ENCODE measurements at places on chromosomes 6 and 20.
A peak's percentile ranks its signal among the peaks of the same experiment; 100 is the strongest.

DNA sequence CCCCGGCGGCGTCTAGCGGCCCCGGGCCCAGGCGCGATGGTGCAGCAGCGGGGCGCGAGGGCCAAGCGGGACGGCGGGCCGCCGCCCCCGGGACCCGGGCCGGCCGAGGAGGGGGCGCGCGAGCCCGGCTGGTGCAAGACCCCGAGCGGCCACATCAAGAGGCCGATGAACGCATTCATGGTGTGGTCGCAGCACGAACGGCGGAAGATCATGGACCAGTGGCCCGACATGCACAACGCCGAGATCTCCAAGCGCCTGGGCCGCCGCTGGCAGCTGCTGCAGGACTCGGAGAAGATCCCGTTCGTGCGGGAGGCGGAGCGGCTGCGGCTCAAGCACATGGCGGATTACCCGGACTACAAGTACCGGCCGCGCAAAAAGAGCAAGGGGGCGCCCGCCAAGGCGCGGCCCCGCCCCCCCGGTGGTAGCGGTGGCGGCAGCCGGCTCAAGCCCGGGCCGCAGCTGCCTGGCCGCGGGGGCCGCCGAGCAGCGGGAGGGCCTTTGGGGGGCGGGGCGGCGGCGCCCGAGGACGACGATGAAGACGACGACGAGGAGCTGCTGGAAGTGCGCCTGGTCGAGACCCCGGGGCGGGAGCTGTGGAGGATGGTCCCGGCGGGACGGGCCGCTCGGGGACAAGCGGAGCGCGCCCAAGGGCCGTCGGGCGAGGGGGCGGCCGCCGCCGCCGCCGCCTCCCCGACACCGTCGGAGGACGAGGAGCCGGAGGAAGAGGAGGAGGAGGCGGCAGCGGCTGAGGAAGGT, 715 bp downstream of the SOX12 start:
- peak; percentile 69 for DNase-seq

- DNase-seq: no peak
Measured at GRCh38 chr20:50308513-50309279, 118.1 kb downstream of the CEBPB start.

GRCh38 chr6:26494117-26494516, 6.0 kb upstream of the BTN1A1 start:
- DNase-seq: no peak

DNA sequence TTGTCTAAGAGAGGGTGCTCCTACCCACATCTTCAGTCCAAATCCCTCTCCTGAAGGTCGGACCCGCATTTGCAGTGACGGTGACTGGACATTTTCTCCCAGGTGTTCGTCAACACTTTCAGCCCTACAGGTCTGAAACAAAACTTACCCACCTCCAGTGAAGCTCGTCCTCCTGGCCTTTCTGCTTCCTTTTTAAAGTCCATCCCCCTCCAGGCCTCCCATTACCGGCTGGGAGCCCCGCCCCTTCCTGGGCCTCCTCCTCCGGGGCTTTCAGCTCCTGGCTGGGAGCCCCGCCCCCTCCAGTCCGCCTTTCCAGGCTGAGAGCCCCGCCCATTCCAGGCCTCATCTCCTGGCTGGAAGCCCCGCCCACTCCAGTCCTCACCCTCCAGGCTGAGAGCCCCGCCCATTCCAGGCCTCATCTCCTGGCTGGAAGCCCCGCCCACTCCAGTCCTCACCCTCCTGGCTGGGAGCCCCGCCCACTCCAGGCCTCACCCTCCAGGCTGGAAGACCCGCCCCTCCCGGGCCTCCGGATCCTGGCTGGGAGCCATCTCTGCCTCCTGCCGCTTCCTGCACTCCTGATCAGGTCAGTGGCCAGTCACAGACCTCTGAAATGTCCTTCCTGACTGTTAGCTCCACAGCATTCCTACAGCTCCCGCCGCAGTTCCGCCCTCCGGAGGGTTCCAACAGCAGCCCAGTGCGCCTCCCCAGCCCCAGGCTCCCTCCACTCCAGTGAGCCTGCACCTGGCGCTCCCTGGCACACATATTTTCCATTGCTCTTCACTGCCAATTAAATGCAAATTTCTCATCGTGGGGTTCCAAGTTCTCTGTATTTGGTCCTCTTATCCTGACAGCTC, 98.5 kb downstream of the LY86 start:
- peak; percentile 96 for DNase-seq

DNA sequence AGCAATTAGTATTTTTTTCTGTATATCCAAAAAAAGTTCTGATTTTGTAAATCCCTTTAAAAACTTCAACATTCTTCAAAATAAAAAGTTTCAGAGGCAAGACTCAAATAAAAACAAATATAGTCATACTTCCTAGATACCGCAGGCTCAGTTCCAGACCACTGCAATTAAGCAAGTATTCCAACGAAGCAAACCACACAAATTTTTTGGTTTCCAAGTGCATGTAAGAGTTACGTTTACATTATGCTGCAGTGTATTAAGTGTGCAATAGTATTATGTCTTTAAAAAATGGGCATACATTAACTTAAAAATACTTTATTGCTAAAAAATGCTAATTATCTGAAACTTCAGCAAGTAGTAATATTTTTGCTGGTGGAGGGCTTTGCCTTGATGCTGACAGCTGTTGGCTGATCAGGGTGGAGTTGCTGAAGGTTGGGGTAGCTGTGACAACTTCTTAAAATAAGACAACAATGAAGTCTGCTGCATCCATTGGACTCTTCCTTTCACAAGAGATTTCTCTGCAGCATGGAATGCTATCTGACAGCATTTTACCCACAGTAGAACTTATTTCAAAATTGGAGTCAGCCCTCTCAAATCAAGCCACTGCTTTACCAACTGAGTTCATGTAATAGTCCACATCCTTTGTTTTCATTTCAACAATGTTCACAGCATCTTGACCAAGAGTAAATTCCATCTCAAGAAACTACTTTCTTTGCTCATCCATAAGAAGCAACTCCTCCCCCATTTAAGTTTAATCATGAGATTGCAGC, 46.0 kb downstream of the PHIP start:
- DNase-seq: no peak

DNA sequence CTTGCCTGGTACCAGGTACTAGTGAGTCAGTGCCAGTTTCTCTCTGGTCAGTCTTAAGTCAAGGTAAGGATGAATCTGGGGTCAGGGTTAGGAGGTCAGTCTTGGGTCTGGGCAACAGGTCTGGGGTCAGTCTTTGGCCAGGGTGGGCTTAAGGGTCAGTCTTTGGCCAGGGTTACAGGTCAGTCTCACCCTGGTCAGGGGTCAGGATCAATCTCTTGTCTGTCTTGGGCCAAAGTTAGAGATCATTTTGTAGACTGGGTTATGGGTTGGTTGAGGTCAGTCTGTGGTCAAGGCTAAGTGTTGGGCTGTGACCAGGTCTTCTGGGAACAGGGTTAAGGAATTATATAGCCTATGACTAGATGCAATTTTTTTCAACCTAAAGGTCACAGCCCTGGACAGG, 12.8 kb upstream of the CAPN11 start:
- DNase-seq: no peak

DNA sequence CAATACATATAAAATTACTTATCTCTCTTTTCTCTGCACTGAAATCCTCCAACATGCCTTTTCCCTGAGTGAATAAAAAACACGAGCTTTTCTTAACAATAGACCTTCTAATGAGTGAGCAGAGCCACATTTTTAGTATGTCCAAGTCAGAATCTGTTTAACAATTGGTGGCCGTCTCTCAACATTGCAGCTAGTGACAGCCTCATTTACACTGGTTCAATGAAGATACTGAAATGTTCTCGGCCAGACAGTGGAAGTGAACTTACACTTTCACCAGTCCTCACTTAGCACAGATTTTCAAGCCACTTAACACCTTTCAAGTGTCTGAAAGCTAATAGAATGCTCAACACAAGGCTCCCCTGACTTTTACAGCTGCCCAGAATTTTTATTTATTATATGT, 767.1 kb downstream of the KIF16B start:
- DNase-seq: no peak

All from NCI-H2171 treated with DMSO at 0.1 percent for 48 hours (cell line).